ENCODE measurements at places on chromosomes 1 and 21.

GRCh38 chr1:152003846-152004442 is 10.3 kb upstream of the S100A10 start:
- no peak for DNase-seq

DNA sequence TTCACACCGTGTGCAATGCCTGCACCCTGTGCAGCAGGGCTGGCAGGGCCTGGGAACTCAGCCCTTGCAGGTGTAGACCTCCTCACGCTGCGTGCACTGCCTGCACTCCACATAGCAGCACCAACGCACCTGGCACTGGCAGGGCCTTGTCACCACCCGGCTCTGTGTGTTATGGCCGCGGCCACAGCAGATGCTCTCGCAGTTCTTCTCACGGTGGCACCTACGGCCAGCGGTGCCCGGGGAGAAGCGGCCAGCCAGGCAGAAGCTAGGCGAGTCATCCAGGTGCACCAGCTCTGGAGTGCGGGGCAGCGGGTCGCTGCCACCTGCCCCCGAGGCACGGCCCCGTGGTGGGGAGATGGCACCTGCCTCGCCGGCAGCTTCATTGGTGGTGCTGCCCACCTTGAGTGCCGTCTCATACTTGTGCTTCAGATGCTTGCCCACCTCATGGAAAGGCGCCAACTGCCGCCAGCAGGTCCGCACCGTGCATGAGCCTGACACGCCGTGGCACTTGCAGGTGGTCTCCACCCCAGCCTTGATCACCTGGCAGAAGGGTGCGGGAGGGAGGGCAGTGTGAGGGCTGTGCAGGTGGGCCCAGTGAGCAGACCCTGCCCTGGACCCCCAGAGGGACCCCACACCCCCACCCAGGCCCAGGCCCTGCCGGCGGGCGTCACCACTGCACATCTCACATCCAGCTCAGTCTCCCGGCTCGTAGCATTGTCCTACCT is 26.1 kb downstream of the WNT9A start:
- no peak for DNase-seq

DNA sequence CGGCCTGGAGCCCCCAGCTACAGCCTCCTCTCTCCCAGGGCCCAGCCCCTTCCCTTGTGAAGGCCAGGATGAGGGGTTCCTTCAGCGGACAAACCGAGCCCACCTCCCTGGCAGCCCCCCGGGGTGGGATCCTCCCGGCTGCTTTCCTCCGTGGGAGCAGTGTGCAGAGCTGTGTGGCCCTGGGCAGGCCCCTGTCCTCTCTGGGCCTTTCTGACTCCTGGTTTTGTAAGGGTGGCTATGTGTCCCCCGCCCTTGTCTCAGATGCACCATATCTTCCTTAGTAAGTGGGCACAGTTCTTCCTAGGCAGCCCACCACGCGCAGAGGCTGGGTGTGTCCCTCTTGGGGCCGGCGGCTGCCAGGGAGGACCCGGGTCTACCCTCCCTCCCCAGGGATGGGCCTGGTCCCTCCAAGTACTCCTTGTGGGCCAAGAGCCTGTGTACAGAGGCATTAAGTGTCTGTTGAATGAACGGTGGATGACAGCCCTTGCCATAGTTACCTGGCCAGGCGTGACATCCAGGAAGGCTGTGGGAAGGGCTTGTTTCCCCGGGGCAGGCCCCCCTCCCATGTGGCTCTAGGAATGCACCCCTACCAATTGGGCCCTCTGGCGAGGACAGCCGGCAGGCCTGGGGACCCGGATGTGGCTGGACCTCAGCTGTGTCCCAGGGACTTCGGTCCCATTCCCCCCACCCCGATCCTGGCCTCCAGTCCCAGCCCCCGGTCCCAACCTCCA is 3.8 kb downstream of the SMIM1 start:
- DNase-seq: no peak

DNA sequence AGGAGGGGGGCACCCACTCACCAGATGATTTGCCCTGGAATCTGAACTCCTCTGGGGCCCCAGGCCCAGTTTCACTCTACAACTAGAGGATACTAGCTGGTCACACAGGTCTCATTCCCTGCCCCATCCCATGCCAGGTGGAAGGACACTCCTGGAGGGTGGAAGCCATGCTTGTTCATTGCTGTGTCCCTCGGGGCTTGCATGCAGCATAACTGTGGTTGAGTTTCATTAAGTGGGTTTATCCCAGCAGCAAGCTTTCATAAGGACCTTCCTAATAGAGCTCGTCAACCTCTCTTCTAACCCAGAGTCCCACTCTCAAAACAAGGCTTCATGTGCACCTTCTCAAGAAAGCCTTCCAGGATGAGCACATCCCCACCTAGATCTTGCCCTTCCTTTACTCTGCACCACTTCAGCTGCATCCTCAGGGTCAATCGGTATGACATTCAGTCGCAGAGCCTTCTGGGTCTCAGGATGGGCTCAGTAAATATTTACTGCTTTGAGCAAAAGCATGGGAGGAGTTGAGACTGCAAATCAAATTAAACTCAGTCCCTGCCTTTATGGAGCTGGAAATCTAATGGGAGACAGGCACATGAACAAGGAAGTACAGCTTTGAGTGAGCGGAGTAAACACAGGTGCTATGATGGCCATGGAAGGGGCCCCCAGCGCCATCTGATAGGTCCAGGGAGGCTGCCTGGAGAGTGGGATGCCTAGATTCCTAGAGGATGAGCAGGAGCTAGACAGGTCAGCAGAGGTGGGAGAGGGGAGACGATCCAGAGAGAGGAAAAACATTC is 32.3 kb downstream of the LAMB3 start:
- no peak for DNase-seq

DNA sequence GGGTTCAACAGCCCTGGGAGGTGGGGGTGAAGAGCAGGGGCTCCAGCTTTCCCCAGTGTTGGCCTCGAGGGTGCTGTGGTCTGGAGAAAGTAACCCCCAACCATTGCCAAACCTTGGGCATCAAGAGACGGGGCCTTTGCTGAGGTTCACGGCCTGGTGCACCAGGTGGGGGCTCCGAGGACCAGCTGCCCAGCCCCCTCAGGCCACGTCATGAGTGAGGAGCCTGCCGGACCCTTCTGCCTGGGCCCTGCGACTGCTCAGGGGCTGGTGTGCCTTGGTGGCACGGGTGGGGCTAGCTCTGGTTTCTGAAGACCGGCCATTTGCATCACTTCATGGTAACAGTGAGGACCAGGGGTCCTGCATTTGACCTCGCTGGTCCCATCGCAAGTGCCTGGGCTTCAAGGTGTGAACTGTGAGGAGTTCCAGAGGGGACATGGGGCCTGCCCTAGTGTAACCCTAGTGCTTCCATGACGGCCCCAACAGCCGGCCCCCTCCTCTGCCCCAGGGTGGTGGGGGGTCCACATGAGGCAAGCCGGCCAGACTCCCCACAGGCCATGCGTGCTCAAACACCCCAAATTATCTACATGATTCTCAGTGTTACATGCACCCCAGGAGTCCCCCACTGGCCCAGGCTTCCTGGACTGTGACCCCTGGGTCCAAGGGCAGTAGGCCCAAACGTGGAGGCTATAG is 13.5 kb downstream of the MORN1 start:
- no peak for DNase-seq

DNA sequence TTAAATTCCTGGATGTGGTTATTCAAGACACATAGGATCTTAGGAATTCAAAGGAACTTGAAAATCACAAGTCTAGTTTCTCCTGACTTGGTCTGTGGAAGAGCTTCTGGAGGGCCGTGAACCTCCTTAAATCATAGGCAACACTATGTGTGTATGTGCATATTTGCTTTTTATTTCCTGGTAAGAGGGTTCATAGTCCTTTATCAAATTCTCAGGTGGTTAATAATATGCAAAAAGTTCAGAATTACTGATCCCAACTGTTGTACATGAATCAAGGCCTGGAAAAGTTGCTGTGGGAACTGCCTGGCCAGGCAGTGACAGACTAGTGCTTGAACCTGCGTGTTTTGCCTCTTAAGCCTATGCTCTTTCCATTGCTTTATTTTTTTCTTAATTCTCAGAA is 12.9 kb downstream of the MTR start:
- DNase-seq: no peak

DNA sequence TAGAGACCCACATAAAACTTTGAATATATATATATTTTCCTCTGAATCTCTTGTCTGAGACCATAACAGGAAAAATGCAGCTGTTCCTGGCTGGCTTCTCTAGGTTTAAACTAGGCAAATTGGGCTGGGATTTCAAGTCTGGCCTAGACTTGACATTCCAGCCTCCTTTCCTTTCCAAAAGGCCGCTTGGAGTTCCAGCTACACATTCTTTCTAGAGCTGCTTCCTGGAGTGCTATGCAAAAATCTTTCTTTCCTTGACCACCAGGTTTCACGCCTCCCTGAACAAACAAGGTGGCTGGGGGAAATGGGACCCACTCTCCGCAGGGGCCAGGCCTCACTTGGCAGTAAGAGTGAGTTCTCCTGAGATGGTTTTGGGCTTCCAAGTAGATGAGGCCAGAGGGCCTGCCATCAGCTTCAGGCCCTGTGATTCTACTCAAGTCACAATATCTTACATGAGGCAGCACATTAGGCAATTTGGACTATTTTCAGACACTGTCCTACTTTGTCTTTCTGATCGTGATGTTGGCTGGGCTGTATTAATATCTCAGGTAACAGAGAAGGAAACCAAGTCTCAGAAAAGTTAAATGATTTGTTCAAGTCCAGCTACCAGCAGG is 102.4 kb downstream of the FAM78B start:
- DNase-seq: no peak
